ENCODE measurements at places on chromosomes 16 and 17. TPM values are rescaled to one million over a fixed set of nuclear protein-coding genes. Genes with fewer than 3 reads are reported as not detected.

The KRTAP1-5 gene
- total RNA-seq = not detected

The MFSD6L gene
- total RNA-seq = 10.7 TPM

The GGNBP2 gene
- total RNA-seq = 74.2 TPM

DNA sequence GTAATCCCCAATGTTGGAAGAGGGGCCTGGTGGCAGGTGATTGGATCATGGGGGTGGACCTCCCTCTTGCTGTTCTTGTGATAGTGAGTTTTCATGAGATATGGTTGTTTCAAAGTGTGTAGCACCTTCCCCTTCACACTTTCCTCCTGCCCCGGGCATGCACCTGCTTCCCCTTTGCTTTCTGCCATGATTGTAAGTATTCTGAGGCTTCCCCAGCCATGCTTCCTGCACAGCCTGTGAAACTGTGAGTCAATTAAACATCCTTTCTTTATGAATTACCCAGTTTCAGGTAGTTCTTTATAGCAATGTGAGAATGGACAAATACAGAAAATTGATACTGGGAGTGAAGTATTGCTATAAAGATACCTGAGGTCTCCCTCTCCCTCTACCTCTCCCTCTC, 29.4 kb downstream of the RNF112 start:
- no peaks in the 10 kb centered on the region for H3K4me1 ChIP-seq
- DNase-seq = no peak
- H3K27me3 ChIP-seq = no peaks in the 10 kb centered on the region
- no peak overlapping the region for H3K27ac ChIP-seq
- H3K4me3 ChIP-seq = no peak overlapping the region

GRCh38 chr17:78609191-78609641, 32.0 kb upstream of the DNAH17 start:
- no peak overlapping the region for H3K27ac ChIP-seq
- H3K4me1 ChIP-seq = peaks cover 2% of the 10 kb centered on the region
- peaks cover 18% of the 10 kb centered on the region for H3K27me3 ChIP-seq
- H3K36me3 ChIP-seq = no peaks in the 10 kb centered on the region
- no peak overlapping the region for H3K4me3 ChIP-seq

DNA sequence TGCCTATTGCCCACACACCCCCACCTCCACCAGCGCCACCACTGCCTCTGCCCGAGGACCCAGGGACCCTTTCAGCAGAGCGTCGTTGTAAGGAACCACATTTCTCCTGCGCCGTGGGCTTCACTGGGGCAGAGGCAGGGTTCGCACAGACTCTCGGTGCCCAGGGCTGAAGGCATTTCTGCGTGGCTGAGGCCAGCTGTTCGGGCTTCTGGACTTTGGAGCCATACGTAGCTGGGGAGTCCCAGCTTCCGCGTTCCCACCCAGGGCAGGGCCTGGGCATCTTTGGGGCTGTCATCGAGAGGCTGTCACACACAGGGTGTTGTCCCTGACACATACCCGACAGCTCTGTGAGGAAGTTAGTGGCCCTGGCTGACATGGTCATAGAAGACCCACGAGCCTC, 16.0 kb upstream of the SMIM5 start:
- DNase-seq = no peak
- H3K36me3 ChIP-seq = peaks cover 4% of the 10 kb centered on the region
- H3K27ac ChIP-seq = no peak overlapping the region
- H3K4me3 ChIP-seq = no peak overlapping the region
- H3K27me3 ChIP-seq = no peaks in the 10 kb centered on the region
- no peaks in the 10 kb centered on the region for H3K4me1 ChIP-seq

GRCh38 chr16:74071996-74072535, 224.5 kb upstream of the PSMD7 start:
- no peaks in the 10 kb centered on the region for H3K36me3 ChIP-seq
- H3K4me3 ChIP-seq = no peak overlapping the region

DNA sequence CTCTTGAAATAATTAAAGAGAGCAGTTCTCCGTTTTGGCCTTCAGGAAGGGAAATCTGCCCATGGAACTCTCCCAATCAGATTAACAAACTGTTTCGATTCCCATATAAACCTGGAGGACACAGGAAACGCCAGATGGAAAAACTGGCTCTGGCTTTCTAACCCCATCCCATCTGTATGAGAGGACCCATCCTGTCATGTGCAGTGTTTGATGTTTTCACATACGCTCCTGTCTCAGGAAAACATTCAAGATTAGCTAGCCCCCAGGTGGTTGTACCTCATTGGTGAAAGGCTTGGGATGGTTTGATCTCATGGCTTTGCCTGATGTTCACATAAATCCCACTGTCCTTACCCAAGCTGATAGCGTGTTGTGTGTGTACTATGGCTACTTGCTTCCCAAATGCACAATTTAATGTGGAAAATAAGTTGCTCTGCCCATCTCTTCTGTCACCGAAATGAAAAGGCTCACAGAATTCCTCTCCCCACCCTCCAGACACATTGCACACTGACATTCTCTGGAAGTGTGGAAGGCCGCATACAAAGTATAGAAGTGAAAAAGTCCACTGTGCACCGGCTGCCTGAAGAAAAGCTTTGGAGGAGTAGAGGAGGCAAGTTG, 18.2 kb upstream of the ERN1 start:
- no peak for DNase-seq
- H3K4me1 ChIP-seq = peaks cover 14% of the 10 kb centered on the region
- no peaks in the 10 kb centered on the region for H3K27me3 ChIP-seq

GRCh38 chr17:82232876-82233785, 4.3 kb downstream of the SLC16A3 start:
- H3K4me3 ChIP-seq = no peak overlapping the region
- H3K27me3 ChIP-seq = peaks cover 5% of the 10 kb centered on the region
- peaks cover 2% of the 10 kb centered on the region for H3K36me3 ChIP-seq
- no peak overlapping the region for H3K27ac ChIP-seq
- H3K4me1 ChIP-seq = peaks cover 8% of the 10 kb centered on the region

- peaks cover 3% of the 10 kb centered on the region for H3K4me1 ChIP-seq
- peaks cover 16% of the 10 kb centered on the region for H3K27me3 ChIP-seq
- H3K4me3 ChIP-seq = no peak overlapping the region
- peaks cover 2% of the 10 kb centered on the region for H3K36me3 ChIP-seq
- no peak overlapping the region for H3K27ac ChIP-seq
Observed at GRCh38 chr17:16953347-16953746, 18.6 kb downstream of the TNFRSF13B start.
